ENCODE measurements at places on chromosomes 7 and 10.

- DNase-seq = no peak
These were observed 90.9 kb upstream of the WDR11 start for GRCh38 chr10:120760253-120760652.

GRCh38 chr7:74674166-74674565 is 16.6 kb downstream of the GTF2I start:
- DNase-seq = no peak

DNA sequence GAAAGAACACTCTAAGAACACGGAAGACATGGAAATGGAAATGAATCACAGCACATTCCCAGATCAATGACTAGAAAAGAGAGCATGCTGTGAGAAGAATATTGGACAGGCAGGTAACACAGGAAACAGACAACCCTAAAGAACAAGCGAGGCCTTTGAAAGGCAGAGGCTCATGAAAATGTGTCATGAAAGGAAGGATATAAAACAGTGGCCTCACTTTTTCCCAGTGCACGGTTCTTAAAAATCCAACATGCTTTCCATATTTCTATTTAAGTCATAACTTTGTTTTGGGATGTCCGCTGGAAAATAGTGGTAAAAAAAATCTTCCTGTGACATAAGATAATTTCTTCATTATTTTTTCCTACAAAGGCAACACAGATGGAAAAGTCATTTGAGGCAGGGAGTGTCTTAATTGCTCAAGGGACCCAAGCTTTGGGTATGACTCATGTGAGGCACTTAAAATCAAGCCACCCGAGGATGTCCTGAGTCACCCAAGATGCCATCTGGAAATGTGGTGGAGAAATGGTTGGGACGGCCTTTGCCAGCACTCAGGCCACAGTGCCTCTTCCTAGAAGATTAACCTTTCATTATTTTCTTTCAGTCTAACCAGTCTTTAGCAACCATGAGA is 17.0 kb downstream of the ITIH5 start:
- DNase-seq = no peak

GRCh38 chr7:35985126-35985754 is 167.8 kb upstream of the EEPD1 start:
- DNase-seq = peak; percentile 54

DNA sequence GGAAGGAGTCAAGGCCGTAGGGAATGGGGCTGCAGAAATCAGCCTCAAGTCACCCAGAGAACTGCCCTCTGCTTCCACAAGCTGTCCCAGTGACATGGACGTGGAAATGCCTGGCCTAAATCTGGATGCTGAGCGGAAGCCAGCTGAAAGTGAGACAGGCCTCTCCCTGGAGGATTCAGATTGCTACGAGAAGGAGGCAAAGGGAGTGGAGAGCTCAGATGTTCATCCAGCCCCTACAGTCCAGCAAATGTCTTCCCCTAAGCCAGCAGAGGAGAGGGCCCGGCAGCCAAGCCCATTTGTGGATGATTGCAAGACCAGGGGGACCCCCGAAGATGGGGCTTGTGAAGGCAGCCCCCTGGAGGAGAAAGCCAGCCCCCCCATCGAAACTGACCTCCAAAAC is 50.2 kb upstream of the PDCD4 start:
- no peak for DNase-seq

GRCh38 chr7:138900035-138900828 is 81.0 kb downstream of the KIAA1549 start:
- DNase-seq = no peak

DNA sequence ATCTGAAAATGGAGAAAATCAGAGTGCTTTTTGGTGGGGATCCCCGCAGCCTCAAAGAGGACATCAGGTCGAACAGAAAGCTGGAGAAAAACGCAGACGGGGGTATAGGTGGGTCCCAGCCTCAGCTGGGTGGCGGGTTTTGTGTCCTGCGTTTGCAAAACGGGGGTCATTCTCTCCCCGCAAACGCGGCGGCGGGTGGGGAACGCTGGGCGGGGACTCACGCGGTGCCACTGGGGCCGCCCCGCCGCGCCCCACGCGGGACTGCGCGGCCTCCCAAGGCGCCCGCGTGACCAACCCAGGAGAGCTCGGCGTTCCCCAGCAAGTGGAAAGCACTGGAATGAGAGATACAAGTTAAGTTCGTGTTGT is 806 bp upstream of the VIPR2 start:
- no peak for DNase-seq

DNA sequence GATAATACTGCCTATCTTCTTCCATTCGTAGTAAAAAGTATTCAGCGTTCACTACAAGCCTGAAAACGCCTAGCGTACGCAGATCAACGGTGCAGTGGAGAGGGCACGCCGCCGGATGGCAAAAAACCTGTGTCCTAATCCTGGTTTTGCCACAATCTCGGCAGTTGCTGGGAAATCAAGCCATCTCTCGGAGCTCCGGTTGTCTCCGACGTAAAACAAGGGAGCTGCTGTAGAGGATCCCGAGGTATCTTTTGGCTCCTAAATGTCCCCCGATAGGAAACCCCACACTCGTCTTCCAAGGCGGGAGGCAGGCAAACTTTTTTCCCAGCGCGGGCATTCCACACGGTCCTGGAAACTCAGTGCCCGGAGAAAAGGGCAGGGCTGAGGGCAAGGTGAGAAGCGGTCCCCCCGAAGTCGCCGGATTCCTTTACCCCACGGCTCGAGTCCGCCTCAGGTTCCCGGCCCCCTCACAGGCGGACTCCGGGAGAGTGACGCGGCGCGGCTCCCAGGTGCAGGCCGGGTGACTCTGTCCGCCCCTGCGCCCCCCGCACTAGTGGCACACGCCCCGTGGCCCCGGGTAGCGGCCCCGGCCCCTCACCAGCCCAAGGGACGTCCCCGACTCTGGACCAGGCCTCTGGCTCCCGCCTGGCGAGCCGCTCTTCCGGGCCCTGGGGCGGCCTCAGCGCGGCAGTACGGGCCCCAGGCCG is 649 bp downstream of the IDE start:
- DNase-seq = no peak

GRCh38 chr10:22651276-22651980 is 63.0 kb downstream of the PIP4K2A start:
- no peak for DNase-seq

GRCh38 chr10:14478604-14479003 is 147.9 kb upstream of the FRMD4A start:
- no peak for DNase-seq

DNA sequence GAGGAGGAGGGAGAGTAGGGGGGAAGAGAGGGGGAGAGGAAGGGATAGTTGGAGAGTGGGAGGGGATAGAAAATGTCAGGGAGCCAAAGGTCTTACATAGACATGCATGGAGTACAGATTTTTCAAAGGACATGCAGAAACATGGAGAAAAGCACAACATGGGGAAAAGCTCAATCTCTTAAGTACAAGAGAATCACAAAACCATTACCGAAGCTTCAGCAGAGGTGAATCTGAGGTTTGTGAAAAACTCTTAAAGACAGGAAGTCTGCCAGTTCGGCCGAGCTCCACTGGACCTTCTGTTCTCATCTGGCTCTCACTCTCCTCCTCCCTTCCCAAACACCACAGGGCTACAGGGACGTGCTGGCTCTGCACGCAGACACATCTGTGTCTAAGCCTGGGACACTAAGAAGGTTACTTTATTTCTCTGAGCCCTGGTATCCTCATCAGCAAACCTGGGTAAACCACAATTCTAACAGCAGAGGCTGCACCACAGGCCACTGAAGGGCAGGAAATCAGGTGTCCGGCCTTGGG is 133.9 kb downstream of the COBL start:
- no peak for DNase-seq

- DNase-seq = no peak
These were observed 80.0 kb downstream of the SDK1 start for GRCh38 chr7:3380886-3381685.

DNA sequence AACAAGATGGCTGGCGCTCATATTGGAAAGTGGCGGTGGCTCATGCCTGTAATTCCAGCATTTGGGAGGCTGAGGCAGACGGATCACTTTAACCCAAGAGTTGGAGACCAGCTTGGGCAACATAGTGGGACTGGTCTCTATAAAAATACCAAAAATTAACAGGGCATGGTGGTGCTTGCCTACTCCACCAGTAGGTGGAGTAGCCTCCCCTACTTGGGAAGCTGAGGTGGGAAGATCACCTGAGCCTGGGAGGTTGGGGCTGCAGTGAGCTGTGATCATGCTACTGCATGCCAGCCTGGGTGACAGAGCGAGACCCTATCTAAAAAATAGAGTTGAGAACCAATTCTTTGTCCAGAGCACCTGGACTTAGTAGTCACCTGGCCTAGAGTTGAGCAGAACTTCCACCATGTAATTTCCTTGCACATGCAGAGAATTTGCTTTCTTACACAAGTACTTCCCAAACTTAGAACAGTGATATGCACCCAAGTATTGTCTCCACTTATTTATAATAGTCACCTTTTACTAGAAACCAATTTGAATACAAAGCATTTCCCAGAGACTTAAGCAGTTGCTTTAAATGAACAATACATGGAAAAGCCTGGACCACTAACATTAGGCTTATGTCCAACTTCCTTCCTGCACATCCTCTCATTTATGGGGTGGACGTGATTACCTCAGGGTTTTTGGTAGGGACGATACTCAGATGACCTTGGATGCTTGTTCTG is 15.9 kb downstream of the LAMB4 start:
- no peak for DNase-seq

DNA sequence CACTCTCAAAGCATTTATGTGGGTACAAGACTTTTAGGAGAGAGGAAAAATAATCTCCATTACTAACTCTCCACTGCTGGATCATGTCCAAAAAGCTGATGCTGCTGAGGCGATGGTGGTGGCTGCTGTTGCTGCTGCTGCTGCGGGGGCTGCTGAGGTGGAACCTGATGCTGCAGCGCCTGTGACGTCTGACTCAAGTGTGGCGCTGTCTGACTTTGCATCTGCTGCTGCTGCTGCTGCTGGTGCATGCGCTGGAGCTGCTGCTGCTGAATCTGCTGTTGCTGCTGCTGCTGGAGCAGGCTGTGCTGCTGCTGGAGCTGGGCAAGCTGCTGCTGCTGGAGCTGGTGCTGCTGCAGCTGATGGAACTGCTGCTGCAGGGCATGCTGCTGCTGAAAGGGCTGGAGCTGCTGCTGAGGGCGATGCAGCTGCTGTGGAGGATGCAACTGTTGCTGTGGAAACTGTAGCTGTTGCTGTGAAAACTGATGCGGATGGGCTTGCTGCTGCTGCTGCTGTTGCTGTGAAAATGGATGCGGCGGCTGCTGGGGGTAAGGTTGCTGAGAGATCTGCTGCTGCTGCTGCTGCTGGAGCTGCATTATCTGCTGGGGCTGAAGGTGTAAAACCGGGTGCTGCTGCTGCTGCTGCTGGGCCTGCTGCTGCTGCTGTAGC is 34.5 kb downstream of the PAXIP1 start:
- DNase-seq = no peak

GRCh38 chr10:100518761-100519241 is 860 bp downstream of the SEC31B start:
- DNase-seq = peak; percentile 34

GRCh38 chr10:34290412-34291081 is 524.5 kb downstream of the PARD3 start:
- no peak for DNase-seq

GRCh38 chr7:151197932-151198331 is 10.9 kb upstream of the ASB10 start:
- DNase-seq = no peak

- DNase-seq = no peak
These were observed 185.2 kb upstream of the PITRM1 start for GRCh38 chr10:3357737-3358136.

DNA sequence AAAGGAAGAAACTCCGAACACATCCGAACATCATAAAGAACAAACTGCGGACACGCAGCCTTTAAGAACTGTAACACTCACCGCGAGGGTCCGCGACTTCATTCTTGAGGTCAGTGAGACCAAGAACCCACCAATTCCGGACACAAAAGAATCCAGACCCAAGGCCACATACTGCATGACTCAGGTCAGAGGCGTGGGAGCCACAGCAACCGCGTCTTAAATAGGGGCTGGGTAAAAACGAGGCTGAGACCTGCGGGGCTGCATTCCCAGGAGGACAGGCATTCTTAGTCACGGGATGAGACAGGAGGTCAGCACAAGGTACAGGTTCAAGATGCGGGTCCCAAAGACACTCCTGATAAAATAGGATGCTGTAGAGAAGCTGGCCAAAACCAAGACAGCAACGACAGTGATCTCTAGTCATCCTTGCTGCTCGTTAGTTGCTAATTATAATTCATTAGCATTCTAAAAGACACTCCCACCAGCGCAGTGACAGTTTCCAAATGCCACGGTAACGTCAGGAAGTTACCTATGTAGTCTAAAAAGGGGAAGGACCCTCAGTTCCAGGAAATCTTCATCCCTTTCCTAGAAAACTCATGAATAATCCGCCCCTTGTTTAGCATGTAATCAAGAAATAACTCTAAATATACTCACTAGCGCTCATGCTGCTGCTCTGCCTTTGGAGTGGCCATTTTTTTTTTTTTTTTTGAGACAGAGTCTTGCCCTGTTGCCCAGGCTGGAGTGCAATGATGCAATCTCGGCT is 19.3 kb downstream of the AP5Z1 start:
- no peak for DNase-seq

DNA sequence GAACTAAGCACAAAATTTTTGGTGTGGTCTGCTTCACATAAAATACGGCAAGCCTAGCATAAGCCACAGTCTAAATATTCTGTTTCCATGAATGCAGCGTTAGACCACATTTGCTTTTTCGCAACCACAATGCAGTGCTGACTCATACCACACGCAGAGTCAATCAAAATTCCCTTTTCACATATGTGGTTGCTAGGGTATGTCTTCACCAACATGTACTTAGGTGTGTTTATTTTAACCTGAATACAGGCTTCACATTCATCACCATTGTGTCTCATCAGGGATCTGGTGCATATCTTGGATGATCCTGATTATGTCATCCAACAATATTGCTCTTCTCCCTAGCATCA is 90.8 kb downstream of the CHN2 start:
- DNase-seq = peak; percentile 4

GRCh38 chr7:3649678-3650440 is 348.8 kb downstream of the SDK1 start:
- no peak for DNase-seq

- DNase-seq = no peak
These were observed 75.1 kb downstream of the NOD1 start for GRCh38 chr7:30403477-30403876.

GRCh38 chr10:89281606-89282395 is 20.0 kb upstream of the IFIT2 start:
- DNase-seq = no peak

GRCh38 chr7:138705167-138705566 is 4.0 kb upstream of the SVOPL start:
- DNase-seq = no peak

DNA sequence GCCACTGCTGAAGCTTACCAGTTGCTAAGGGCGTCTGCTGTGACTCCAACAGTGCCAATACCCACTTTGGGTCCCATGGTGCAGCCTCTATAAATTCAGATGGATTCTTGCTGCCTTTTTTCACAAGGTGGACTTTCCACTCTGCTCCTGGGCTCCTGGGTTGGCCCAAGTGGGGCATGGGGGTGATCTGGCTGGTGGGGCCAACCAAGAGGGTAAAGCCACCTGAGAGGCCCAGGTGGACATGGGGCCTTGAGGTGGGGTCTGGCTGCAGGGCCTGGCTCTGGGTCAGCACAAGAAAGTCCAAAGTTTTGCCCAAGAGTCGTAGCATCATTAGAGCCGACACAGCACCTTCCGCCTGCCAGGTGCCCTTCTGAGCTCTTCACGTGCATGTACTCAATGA is 105.2 kb upstream of the KDM7A start:
- DNase-seq = no peak

- no peak for DNase-seq
These were observed 67.5 kb downstream of the DNAJC12 start for GRCh38 chr10:67770537-67770936.
